ENCODE measurements at places on chromosomes 1 and 21. TPM values are rescaled to one million over a fixed set of nuclear protein-coding genes. Genes with fewer than 3 reads are reported as not detected.

Gene COL9A2
- total RNA-seq: 6.4 TPM

Gene CFAP74
- total RNA-seq: not detected

Gene PTGFRN
- total RNA-seq: 50.5 TPM

Gene PBX1
- total RNA-seq: not detected

Gene POGZ
- total RNA-seq: 6.9 TPM

Gene HTR6
- total RNA-seq: 0.14 TPM

Gene RGS8
- not detected for total RNA-seq

Gene CR2
- total RNA-seq: not detected

Gene FALEC
- total RNA-seq: not detected

DNA sequence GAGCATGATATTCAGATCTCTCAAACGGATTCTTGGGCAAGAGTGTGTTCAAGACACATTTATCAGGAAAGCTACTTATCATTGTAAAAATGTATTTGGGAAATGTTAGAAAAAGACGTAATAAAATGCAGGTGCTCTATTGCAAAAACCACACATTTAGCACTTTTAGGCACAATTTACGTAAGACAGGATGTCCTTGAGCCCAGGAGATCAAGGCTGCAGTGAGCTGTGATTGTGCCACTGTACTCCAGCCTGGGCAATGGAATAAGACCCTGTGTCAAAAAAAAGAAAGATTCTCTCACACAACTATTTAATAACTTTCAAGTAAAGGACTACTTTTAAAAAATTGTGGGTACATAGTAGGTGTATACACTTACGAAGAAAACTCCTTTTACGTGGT is 18.4 kb downstream of the SLC25A33 start:
- no peak for DNase-seq

GRCh38 chr21:33403128-33403785 is at the start of gene IFNGR2:
IFNGR2 (plus strand) TSS chr21:33403413; CDS start chr21:33403544, 131 bp downstream.
- DNase-seq: no peak

GRCh38 chr1:22806584-22806983 is 95.9 kb downstream of the EPHB2 start:
- no peak for DNase-seq

- no peak for DNase-seq
These were observed 1.2 kb downstream of the BMP8B start for GRCh38 chr1:39787468-39787867.

DNA sequence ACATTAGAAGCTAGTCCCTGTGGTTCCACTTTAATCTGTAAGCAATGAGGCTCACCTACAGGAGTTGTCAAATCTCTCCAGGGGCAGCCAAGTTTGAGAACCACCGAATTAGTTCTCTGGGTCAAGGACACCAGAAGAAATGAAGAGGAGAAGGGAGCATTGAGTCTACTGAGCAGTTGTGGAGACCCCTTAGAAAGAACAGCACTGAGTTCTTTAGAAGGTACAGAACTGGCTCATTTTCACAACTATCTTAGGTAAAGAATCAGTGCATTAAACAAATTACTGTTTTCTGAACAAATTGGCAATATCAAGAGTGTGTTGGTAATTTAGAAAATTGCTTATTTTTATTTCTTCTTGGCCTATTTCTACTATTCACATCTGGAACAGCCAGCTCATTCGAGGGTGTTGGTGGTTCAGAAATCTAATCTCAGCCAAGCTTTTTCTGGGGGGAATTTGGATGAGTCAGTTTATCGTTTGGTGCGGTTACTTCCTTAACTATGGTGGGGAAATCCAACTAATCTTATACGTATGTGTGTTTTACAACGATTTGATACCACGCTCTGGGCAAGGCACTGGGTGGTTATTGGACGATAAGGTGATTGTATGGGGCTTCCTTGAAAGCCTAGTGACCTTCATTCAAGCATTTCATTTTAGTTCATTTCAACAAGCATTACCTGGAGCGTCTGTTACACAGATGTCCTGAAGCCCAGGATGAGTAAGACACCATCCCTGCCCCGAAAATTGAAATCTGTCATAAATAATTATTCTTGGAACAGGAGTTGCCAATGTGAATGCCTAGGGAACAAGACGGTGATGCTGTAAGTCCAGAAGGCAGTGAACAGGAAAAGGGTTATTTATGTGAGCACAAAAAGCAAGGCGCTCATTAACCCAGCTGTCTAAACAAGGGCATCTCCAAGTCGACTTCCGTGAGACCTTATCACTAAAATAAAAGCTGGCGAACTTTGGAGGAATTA is 52.0 kb upstream of the TMPRSS2 start:
- DNase-seq: no peak

DNA sequence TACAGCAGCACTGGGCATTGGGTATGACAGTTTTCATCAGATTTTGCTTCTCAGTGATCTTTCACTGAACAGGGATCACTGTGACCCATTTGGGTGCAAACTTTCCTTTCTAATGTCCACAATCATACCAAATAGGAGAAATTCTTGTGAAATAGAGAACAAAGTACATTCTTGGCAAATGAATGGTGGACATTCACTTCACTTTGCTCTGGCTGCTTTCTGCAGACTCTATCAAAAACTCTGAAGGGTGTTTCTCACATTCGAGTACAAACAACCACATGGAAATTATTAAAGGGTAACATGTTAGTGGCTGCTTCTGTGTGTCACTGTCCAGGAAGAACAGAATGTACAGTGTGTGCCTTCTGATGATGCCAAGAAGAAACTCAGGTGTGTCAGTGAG is 61.9 kb upstream of the ADAM30 start:
- no peak for DNase-seq

DNA sequence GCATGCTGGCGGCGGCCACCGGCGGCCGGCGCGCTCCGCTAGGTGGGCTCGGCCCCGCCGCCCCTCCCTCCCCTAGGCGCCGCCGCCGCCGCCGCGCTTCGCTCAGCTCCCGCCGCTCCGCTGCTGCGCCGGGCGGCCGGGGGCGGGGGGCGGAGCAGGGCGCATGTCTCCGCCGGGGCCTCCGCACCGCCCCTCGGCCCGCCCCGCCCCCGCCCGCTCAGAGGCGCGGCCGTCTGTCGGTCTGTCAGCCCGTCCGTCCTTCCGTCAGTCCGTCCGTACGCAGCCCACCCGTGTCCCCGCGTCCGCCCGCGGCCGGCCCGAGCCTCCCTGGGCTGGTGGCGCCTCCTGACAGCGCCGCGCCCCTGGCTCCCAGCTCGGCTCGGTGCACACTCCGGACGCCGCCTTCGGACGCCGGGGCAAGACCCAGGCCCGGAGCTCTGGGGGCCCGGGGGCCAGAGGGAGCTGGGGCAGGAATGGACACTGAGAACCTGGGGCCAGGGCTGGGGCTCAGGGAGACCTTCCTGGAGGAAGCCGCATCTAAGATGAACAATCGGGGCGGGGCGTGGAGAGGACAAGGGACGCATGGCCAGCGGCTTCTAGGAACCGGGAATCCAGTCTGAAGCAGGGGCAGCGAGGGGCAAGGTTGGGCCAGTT is at the start of gene GPR153:
Gene GPR153 (minus strand): TSS at position 138 of the 654 bp plus-strand sequence. CDS start 6,193 bp downstream, outside the sequence.
- no peak for DNase-seq

DNA sequence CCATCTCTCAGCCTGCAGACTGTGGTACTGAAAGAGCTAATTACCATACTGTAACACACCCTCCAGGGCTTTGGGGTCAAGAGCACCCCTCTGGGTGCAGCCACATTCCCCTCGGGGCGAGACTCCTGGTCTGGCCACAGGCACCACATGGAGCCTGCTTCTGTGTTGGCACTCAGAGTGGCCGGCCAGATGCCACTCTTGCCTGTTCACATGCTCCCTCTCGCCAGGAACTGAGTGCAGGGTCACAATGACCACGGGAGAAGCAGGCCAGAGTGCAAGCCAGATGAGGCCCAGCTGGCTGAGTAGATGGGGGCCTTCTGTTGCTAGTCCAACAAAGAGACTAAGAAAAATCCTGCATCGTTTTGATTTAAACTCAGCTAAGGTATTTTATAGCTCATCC is 864.0 kb downstream of the KCNT2 start:
- no peak for DNase-seq

DNA sequence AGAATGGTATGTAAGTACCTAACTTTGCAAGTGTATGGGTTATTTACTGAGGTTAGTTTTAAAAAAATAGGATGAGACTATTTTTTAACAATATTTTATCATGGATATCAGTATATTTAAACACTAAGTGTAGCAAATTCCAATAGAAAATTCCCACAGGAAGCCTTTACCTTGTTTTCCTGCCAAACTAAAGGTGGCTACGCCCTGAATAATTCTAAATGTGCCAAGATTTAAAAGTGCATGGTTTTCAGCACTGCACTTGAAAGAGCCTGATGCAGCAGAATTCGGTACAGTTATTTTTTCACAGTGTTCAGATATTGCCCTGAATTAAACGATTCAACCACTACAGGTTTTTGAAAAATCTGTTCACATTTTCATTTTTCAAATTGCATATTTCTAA is 1622.8 kb upstream of the B3GALT2 start:
- DNase-seq: no peak

DNA sequence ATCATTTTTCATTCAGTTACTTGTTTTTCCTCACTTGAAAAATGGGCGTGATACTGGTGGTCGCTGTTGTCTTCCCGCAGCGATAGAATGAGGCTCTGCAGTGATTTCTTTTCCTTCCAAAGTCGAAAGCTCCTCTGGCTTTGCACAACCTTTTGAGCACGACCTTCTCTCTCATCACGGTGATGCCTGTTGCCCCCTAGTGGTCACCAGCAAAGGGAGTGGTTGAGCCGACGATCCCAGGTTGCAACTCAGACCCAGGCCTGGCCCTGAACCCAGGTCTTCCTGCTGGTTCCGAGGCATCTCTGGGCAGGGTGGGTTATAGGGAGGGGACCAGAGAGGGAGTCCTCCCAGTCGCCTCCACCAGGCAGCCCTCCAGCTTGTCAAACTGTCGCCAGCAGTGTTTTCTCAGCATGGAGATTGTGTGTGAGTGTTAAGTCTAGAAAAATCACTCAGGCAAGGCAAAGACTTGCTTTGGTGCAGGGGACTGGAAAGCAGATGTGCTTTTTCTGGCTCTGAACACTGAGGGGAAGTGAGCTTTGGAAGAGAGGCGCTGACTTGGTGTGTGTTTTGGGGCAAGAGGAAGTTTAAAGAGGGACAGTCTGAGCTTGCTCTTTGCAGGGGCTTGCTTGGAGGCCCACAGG is 285.3 kb downstream of the CAMTA1 start:
- peak; percentile 69 for DNase-seq

GRCh38 chr21:34667761-34668160 is 1.0 kb upstream of the CLIC6 start:
- no peak for DNase-seq

DNA sequence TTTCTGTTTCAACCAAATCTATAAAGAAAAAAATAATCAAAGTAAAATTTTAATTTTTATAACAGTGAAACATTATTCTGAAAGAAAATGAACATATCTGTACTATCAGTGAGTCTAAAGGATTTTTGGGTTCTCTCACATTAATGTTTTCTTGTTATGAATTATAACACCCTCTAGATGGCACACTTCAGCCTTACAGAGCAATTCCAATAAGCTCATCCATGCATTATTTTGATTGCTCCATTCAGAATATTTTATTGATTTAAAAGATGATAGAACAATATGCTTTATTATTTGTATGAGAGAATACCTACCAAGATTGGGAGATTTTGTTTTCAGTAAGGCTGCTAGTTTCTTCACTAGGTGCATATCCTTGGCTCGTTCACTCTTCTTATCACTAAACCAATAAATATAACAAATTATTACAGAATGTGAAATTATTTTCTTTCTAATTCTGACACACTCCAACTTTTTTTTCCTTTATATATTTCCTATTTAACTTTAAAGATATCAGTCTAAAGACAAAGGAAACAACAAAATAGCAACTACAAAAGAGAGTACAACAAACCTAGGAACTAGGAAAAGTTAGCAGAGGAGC is 82.4 kb downstream of the RAB3GAP2 start:
- DNase-seq: peak; percentile 57

DNA sequence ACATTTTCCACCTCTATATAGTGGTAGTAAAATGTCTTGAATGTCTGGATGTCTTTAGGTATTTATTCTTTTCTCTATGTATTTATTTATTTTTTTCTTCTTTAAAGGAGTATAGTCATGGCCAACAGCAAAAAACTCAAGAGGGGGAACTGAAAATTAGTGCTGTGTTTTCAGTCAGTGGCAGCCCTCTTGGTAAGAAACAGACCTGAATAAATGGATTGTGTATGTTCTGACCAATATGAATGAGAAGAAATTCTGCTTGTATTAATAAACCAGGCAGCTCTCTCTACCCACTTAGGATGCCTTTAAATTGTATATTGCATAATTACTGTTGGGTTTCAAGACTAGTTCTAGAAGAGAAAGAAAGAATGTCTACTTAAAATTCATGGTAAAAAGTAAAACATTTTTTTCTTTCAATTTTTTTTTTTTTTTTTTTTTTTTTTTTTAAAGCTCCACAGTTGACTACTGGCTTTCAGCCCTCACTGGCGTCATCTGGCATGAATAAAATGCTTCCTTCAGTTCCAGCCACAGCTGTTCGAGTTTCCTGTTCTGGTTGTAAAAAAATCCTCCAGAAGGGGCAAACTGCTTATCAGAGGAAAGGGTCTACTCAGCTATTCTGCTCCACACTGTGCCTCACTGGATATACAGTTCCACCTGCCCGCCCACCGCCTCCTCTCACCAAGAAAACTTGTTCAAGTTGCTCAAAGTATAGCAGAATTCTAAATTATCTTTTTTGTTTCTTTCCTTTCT is 101.6 kb downstream of the ZMYM4 start:
- peak; percentile 32 for DNase-seq

GRCh38 chr1:35210321-35211119 is 17.6 kb upstream of the SFPQ start:
- no peak for DNase-seq

GRCh38 chr1:156898161-156898566 is 4.6 kb downstream of the PEAR1 start:
- no peak for DNase-seq
